ENCODE measurements at places on chromosomes 4 and X.

DNA sequence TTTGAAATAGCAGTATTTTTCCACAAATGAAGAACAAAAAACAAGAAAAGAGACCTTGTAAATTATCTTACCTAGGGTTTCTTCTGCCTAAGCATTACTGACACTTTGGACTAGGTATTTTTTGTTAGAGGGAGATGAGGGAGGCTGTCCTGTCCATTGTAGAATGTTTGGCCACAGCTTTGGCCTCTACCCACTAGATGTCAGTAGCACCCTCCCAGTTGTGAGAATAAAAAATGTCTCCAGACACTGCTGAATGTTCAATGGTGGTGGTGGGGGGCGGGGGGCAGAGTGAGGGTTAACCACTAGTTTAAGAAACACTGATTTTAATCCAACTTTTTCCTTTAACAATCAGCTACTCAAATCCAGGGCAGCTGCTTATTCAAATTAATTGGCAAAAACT is 25.8 kb downstream of the OTUD4 start:
- peak; percentile 46 for DNase-seq

- DNase-seq: no peak
Observed at GRCh38 chrX:108224218-108224617, 132.6 kb downstream of the ATG4A start.

DNA sequence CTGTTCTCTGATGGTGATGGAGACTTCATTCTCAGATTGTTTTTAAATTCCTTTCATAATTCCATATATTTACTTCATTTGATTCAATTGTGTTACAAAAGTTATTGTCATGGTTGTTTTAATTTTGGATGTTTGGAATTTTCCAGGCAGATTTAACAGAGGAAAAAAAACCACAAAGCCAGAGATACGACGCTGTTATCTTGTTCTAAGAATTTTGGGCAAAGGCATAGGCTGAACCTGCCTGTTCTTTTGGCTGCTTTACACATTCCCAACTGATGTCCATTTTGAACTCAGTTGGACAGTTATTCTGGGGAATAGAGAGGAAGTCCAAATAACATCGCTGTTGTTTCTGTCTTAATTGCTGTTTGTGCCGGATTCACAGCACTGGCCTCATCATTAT is 65.7 kb downstream of the LINC00632 start:
- peak; percentile 16 for DNase-seq

GRCh38 chr4:6449746-6450369 is 22.6 kb downstream of the PPP2R2C start:
- peak; percentile 59 for DNase-seq

DNA sequence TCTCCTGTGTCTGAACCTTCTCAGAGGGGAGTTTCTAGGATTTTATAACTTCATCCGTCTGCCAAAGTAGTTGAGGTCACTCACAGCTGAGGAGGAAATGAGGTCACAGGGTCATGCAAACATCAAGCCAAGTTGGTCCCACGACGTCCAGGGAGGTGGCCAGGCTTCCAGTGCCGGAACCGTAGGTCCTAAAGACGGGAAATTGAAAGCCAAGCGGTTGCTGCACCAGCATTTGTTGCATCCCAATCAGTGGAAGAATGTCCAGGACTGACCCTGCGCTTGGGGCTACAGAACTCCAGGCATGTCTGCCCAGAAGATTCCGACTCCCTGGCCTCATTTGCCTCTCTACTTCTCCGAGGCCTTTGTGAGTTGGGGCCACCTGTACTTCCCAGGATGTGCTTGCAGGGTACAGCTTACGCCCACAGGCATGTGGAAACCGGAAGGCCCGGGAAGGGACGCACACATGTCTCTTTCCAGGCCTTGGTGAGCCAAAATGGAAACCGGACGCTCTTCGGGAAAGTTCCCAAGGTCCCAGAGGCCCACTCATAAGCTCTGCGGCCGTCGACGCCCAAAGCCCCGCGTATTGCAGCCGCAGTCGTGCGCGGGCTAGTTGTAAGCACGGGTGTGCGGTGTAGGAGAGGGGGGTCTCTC is 9.3 kb downstream of the PRDM8 start:
- DNase-seq: no peak

DNA sequence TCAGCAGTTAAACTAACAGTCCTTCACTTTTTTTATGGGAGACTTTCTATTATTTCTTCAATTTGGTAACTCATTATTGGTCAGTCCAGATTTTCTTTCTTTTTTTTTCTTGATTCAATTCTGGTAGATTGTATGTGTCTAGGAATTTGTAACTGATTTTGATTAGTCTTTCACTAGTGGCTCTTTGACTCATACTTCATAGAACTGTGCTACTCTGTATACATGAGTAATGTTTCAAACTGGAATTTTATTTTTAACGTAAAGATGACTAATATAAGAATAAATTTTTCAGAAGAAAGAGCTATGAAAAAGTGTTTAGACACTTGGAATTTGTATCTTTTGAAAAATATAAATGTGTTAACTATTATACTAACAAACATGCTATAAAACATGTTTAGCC is 813.0 kb downstream of the TRAM1L1 start:
- no peak for DNase-seq

DNA sequence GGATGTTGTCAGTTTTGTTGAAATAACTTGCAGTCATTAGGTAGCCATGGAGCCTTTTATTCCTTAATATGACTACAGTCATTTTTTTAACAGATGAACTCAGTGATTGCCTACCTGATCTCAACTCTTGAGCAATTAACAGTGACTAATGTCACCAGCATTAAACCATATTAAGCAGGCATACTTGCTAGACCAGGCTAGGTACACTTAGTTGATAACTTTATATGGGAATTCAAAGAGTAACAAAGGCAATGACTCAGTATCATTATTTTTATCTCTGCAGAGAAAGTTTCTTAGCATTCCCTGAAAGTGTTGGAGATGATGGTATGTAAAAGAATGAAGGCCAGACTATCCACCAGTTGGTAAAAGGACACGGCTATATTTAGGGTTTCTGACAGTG is at the start of gene C4orf54:
TSS of gene C4orf54 (minus strand) at position 31 of the 400 bp plus-strand sequence. CDS start 3,180 bp downstream, outside the sequence.
- DNase-seq: no peak

DNA sequence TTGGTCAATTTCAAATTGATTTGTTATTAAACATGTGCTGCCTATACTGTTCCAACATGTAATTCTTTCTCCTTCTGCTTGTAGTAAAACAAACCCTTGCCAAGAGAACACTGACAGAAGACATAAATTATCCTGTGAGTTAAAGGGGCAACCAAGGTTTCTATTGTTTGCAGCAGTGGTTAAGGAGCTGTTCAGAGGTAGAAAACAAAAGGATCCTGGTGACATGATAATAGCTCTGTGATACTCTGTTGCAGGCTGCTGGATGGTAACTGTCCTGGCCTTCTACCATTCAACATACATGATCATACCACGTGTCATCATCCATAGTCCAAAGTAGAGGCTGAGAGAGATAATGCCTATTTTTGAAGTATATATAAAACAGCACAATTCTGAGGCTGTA is 75.8 kb upstream of the F9 start:
- DNase-seq: no peak

DNA sequence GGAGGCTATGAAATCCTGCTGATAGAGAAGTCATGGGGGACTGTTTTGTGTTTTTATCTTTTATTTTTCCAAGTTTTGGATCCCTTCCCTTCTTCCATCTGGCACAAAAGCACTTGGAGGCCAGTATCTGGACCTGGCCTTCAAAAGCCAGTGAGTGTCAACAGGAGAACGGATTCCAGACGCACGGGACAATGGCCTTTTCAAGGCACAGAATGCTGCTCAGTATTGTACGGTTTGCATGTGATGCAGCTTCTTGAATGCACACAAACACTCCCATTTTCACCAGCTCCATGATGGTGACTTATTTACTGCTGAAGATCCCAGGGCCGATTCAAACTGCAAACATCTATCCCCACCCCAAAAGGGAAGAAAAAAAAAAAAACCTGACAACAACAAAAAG is 145.4 kb downstream of the CPEB2 start:
- DNase-seq: peak; percentile 38
